ENCODE measurements at places on chromosomes 5 and 9.

- DNase-seq: no peak
Measured at GRCh38 chr9:82972446-82972845, 90.5 kb downstream of the RASEF start.

DNA sequence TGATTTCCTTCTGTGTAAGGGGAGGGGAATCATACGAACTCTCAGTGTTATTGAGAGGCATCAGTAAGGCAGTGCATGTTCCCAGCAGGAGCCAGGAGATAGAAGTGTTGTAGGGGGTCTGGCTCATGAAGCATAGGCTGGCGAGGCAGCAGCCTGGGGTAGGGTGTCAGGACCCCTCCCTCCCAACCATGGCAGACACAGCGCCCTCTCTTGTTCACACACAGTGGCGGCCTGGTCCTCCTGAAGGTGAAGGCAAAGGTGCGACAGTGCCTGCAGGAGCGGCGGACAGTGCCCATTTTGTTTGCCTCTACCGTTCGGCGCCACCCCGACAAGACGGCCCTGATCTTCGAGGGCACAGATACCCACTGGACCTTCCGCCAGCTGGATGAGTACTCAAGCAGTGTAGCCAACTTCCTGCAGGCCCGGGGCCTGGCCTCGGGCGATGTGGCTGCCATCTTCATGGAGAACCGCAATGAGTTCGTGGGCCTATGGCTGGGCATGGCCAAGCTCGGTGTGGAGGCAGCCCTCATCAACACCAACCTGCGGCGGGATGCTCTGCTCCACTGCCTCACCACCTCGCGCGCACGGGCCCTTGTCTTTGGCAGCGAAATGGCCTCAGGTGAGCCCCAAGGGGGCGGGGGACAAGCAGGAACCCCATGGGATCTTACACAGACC, 4.7 kb downstream of the SLC27A4 start:
- DNase-seq: no peak

DNA sequence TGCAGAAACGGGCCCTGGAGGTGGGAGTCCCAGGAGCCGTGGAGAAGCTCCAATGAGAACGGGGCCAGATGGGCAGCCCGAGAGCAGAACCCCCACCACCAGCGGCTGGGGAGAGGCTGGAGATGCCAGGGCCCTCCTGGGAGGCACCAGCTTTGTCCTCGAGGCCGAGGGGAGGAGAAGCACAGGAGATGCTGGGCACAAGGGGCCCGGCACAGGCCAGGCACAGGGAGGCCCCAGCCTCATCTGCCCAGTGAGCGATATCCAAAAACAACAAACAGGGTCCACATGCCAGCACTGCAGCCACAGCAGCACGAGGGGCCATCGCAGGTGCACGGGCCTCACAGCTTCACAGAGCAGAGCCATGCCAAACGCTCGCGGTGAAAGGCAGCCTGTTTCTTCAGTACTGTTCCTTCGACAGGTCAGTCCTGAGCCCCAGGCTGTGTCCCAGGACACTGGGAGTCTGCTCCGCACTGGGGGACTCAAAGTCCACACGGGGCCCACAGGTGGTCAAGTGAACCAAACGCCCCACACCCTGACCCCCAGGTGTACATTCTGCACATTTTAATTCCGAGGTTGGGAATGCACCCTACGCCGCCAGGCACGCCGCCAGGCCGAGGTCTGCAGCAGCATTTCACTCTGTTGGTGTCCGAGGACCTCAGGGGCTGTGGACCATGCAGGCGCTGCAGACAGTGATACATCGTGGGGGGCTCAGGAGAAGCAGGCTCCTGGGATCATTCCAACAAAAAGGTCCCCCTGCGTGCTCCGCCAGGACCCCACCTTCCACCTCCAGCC, 9.5 kb downstream of the LPCAT1 start:
- no peak for DNase-seq

- DNase-seq: no peak
Measured at GRCh38 chr5:12794476-12795332, 890.5 kb upstream of the CTNND2 start.
